ENCODE measurements at places on chromosomes 7 and 10. TPM values are rescaled to one million over a fixed set of nuclear protein-coding genes. Genes with fewer than 3 reads are reported as not detected.
A peak's percentile ranks its signal among the peaks of the same experiment; 100 is the strongest.

DNA sequence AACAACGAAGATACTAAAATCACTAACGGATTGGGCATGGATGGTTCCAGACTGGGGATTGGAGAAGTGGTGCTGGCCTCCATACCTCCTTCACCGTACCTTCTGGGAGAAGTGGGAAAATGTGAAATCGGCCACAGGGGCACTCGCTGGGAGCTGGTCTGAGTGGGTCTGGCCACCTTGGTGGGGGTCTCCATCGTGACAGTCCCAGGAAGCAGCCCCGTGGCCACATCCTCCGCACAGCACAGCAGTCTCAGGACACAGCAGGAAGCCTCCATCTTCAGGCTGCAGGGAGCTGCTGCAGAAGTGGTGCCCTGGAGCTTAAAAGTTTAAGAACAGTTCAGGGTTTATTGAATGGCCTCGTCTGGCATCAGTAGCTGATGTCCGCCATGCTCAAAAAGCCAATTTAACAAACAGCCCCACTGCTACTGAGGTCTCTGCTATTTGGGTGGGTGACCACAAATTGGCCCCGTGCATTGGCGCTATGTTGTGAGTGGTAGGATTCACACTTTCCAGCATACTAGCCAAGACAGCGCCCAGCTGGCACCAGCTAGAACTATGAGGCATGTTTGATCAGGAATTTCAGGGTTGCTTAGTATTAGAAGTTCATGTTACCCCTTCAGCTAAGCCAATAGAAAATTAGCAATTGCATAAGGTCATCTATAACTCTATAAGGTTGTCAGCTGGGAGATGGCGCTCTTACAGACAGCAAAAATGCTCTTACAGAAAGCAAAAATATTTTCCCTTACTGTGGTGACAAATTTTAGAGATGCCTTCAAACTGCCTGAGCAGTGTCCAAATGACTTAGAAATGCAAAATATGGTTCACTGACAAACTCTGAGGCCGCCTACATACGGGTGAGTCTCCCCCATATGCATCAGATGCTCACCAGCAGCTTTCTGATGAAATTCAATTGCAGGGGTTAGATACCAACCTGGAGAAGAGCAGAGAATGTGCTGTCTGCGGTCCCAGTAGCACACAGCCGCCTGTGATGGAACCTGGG is 17.0 kb downstream of the PKD1L1 start:
- peak overlapping the region; percentile 31 for H3K4me3 ChIP-seq
- H3K4me1 ChIP-seq: peaks cover 21% of the 10 kb centered on the region
- peak; percentile 89 for DNase-seq
- no peaks in the 10 kb centered on the region for H3K36me3 ChIP-seq
- H3K27ac ChIP-seq: peak overlapping the region; percentile 85

DNA sequence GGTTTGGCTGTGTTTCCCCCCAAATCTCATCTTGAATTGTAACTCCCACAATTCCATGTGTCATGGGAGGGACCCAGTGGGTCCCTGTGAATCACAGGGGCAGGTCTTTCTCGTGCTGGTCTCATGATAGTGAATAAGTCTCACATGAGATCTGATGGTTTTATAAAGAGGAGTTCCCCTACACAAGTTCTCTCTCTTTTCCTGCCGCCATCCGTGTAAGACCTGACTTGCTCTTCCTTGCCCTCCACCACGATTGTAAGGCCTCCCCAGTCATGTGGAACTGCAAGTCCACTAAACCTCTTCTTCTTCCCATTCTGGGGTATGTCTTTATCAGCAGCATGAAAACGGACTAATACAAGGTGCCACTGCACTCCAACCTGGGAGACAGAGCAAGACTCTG is 329.2 kb downstream of the TNS3 start:
- H3K27me3 ChIP-seq: no peaks in the 10 kb centered on the region
- no peak overlapping the region for H3K4me3 ChIP-seq
- H3K36me3 ChIP-seq: no peaks in the 10 kb centered on the region
- H3K4me1 ChIP-seq: peaks cover 26% of the 10 kb centered on the region
- DNase-seq: no peak
- H3K27ac ChIP-seq: no peak overlapping the region

DNA sequence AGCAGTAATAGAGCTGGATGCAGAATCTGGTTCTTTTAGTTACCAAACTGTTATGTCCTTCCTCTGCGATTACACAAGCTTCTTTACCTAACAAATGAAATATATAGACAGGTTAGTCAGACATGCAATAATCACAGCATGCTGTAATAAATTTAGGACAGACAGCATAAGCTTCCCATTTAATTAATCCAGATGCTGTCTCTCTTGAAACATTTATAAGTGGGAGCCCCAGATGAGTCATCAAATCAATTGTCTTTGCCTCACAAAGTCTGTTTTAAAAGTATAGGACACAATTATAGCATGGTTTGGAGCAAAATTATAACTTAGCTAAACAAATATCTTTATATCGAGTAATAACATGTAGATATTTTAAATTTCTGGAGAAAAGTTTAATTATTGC is 1.6 kb downstream of the CDNF start:
- peaks cover 12% of the 10 kb centered on the region for H3K4me1 ChIP-seq
- no peak overlapping the region for H3K4me3 ChIP-seq
- H3K36me3 ChIP-seq: peaks cover 13% of the 10 kb centered on the region
- no peak overlapping the region for H3K27ac ChIP-seq
- no peaks in the 10 kb centered on the region for H3K27me3 ChIP-seq

- no peaks in the 10 kb centered on the region for H3K27me3 ChIP-seq
- peaks cover 38% of the 10 kb centered on the region for H3K36me3 ChIP-seq
- peak overlapping the region; percentile 32 for H3K27ac ChIP-seq
These were observed 38.5 kb downstream of the BNIP3 start for GRCh38 chr10:131943021-131943814.

DNA sequence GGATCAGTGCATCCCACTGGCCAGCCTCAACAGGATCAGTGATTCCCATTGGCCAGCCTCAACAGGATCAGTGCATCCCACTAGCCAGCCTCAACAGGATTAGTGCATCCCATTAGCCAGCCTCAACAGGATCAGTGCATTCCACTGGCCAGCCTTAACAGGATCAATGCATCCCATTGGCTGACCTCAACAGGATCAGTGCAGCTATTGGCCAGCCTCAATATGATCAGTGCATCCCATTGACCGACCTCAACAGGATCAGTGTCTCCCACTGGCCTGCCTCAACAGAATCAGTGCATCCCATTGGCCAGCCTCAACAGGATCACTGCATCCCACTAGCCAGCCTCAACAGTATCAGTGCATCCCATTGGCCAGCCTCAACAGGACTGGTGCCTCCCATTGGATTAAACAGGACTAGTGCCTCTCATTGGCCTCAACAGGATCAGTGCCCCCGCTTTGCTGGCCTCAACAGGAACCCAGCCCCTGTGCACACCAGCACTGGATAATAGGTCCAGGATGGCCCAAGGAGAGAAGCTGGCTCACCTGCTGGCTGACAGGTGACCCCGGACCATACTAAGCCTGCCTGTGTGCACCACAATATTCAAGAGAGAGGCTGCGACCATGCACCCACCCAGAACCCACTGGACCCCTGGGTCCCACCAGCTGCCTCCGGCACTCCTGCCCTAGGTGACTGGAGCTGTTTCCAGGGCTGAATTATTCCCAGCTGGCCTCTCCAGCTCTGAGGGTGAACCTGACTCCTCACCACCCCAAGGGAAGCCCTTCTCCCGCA is 59.9 kb downstream of the PDGFA start:
- H3K4me3 ChIP-seq: peak overlapping the region; percentile 54
- DNase-seq: peak; percentile 93
- peaks cover 30% of the 10 kb centered on the region for H3K4me1 ChIP-seq
- H3K27ac ChIP-seq: peak overlapping the region; percentile 79
- no peaks in the 10 kb centered on the region for H3K36me3 ChIP-seq
- H3K27me3 ChIP-seq: no peaks in the 10 kb centered on the region

DNA sequence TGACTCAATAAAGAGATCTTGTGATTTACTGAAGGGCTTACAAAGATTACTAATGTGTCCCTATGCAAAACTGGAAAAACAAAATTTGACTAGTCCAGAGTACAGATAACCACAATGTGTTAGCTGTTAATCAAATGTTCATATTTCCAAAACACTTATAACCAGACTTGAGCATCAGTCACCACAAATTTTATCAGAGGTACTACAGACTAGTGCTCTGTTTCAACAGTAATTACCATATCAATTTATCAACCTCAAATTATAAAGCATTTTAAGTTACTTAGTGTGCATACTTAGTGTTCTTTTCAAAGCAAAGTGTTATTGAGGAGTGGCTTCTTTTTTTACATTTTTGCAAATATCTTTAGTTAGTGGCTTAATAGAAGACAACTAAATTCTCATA is 765.9 kb downstream of the GRM8 start:
- no peaks in the 10 kb centered on the region for H3K27me3 ChIP-seq
- no peaks in the 10 kb centered on the region for H3K4me1 ChIP-seq
- no peak for DNase-seq
- no peak overlapping the region for H3K27ac ChIP-seq

ZNF138 gene
- 8.3 TPM for total RNA-seq

LLCFC1 gene
- not detected for total RNA-seq

DNA sequence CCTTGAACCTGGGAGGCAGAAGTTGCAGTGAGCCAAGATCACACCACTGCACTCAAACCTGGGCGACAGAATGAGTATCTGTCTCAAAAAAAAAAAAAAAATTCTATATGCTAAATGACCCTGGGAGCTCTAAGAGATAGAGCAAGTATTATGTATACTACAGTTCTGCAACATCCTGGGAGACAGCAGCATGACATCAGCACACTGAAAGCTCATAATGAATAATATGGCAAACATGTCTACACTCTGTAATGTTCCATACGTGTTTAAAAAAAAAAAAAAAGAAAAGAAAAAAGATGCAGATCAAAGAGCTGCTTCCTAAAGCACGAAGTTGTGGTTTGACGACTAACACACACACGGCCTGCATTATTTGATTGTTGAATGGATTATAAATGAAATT is 72.5 kb downstream of the CUL2 start:
- no peak for DNase-seq
- peaks cover 15% of the 10 kb centered on the region for H3K36me3 ChIP-seq
- H3K4me3 ChIP-seq: no peak overlapping the region
- no peaks in the 10 kb centered on the region for H3K27me3 ChIP-seq

DNA sequence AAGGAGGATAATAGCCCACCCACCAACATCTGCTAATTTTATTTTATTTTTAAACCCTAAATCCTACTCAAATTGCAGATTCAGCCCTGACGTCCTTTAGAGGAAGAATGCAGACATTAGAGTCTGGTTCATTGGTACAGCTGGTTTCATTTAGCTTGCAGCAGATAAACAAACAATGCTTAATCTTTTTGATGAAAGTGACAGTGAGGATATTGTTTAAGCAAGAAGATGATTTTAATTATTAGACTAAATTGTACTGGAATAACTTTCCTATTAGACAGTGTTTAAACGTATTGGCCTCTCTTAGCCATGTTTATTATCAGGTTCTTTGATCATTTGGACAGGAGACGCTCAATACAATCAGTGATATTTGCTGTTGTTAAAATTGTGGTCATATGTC is 164.8 kb downstream of the CDK14 start:
- no peak overlapping the region for H3K27ac ChIP-seq
- no peak overlapping the region for H3K4me3 ChIP-seq
- no peaks in the 10 kb centered on the region for H3K27me3 ChIP-seq
- no peak for DNase-seq

GRCh38 chr10:58856508-58857240 is 319.8 kb upstream of the PHYHIPL start:
- no peak overlapping the region for H3K4me3 ChIP-seq
- peaks cover 22% of the 10 kb centered on the region for H3K4me1 ChIP-seq
- peak; percentile 81 for DNase-seq
- H3K27me3 ChIP-seq: no peaks in the 10 kb centered on the region
- H3K27ac ChIP-seq: peak overlapping the region; percentile 76

- H3K27me3 ChIP-seq: no peaks in the 10 kb centered on the region
- no peaks in the 10 kb centered on the region for H3K4me1 ChIP-seq
- no peak overlapping the region for H3K27ac ChIP-seq
- H3K36me3 ChIP-seq: no peaks in the 10 kb centered on the region
- H3K4me3 ChIP-seq: no peak overlapping the region
- no peak for DNase-seq
These were observed 77.4 kb downstream of the PCLO start for GRCh38 chr7:83085299-83085698.

- H3K36me3 ChIP-seq: no peaks in the 10 kb centered on the region
- H3K27ac ChIP-seq: no peak overlapping the region
- no peaks in the 10 kb centered on the region for H3K4me1 ChIP-seq
- no peaks in the 10 kb centered on the region for H3K27me3 ChIP-seq
- H3K4me3 ChIP-seq: no peak overlapping the region
These were observed 189.9 kb downstream of the EBF3 start for GRCh38 chr10:129774082-129774735.

- no peak overlapping the region for H3K4me3 ChIP-seq
- no peak for DNase-seq
- peaks cover 3% of the 10 kb centered on the region for H3K4me1 ChIP-seq
- no peaks in the 10 kb centered on the region for H3K27me3 ChIP-seq
- peaks cover 27% of the 10 kb centered on the region for H3K36me3 ChIP-seq
These were observed 42.3 kb downstream of the TNPO3 start for GRCh38 chr7:129012641-129013040.

KLLN gene
- 0.59 TPM for total RNA-seq

DLX6 gene
- total RNA-seq: 1.1 TPM

All from osteoblast (primary cell).